ENCODE measurements at places on chromosomes 11 and 22. TPM values are rescaled to one million over a fixed set of nuclear protein-coding genes. Genes with fewer than 3 reads are reported as not detected.

DNA sequence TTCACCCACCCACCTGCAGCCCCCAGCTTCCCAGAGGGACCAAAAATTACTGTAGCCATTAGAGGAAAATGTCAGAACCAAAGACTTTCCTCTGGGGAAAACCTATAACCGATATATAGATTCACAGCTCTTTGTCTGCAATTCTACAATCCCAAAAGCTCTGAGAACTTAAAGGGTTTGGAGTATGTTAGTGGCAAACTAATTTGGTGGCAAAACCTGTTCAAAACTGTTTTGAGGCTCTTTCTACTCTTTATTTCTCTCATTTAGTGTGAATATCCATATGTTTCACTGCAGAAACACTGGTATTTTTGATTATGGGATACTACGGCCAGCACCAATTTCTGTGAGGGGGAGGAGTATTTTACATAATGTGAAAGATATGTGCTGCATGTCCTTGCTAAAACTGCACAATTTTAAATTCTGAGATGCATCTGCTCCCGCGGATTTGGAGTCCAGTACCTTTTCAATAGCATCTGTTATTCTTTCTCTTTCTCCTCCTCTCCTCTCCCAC, 87.5 kb upstream of the MTNR1B start:
- no peak for DNase-seq

GRCh38 chr11:56698795-56699194, at the start of gene OR9G1:
OR9G1 (plus strand) TSS chr11:56699095; CDS start chr11:56700388, 1,293 bp downstream.
- DNase-seq: no peak

GRCh38 chr22:17648569-17648968, 10.0 kb downstream of the BCL2L13 start:
- no peak for DNase-seq

Gene MS4A3
- total RNA-seq: 0.40 TPM

Gene SDF2L1
- 61.4 TPM for total RNA-seq

GRCh38 chr11:14331476-14332136, 27.4 kb downstream of the RRAS2 start:
- DNase-seq: no peak

GRCh38 chr22:38831166-38831945, 12.5 kb downstream of the NPTXR start:
- no peak for DNase-seq

Gene DBX1
- not detected for total RNA-seq

Gene ADAMTS15
- 3.2 TPM for total RNA-seq

Gene OR52N4
- total RNA-seq: not detected

Gene VSIG10L2
- total RNA-seq: not detected

GRCh38 chr11:122337241-122337640, 221.2 kb upstream of the BLID start:
- no peak for DNase-seq

GRCh38 chr11:131137046-131137445, 220.8 kb upstream of the SNX19 start:
- no peak for DNase-seq

DNA sequence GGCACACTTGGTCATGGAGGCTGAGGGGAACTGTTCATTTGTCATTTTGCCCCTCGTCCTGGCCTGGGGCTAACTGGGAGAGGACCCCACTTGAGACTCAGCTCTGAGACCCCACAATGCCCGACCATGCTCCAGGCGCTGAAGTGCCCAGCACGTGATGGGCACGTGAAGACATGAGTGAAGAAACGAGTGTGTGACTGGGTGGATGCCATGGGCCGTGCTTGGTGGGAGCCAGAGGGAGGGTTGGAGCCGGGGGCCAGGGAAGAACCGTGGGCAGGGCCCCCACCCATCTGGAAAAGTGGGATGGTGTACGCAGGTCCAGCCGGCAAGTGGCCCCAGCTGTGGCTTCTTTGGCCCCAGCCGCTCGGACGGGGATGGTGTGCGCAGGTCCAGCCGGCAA, 61.1 kb downstream of the WNT7B start:
- no peak for DNase-seq

Gene SLC22A8
- not detected for total RNA-seq

- no peak for DNase-seq
Observed at GRCh38 chr11:113781682-113782081, 2.1 kb downstream of the CLDN25 start.

Gene MLC1
- 0.43 TPM for total RNA-seq

DNA sequence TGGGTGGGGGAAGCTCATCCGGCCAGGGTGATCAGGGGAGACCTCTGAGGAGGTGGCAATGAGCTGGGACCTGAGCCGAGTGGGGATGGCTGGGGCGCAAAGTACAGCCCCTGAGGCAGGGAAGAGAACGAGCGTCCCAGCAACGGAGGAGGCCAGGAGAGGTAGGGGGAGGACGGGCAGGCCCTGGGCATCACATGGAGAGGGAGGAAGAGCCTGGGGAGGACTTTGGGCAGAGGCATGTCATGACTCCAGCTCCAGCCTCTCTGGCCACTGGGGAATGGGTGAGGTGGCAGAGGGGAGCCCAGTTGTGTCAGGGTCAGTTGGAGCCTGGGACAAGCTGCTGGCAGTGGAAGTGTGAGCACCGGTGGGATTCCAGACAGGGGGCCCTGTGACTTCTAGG, 11.5 kb downstream of the PMM1 start:
- no peak for DNase-seq
